ENCODE measurements at places on chromosomes 5 and 9. TPM values are rescaled to one million over a fixed set of nuclear protein-coding genes. Genes with fewer than 3 reads are reported as not detected.

The SLC36A3 gene
- total RNA-seq: not detected

GRCh38 chr5:128674837-128675446 lies 136.9 kb upstream of the FBN2 start:
- H3K27me3 ChIP-seq: peaks cover 4% of the 10 kb centered on the region
- no peak overlapping the region for H3K27ac ChIP-seq
- no peak overlapping the region for H3K4me3 ChIP-seq
- no peaks in the 10 kb centered on the region for H3K4me1 ChIP-seq
- peak; percentile 50 for DNase-seq

DNA sequence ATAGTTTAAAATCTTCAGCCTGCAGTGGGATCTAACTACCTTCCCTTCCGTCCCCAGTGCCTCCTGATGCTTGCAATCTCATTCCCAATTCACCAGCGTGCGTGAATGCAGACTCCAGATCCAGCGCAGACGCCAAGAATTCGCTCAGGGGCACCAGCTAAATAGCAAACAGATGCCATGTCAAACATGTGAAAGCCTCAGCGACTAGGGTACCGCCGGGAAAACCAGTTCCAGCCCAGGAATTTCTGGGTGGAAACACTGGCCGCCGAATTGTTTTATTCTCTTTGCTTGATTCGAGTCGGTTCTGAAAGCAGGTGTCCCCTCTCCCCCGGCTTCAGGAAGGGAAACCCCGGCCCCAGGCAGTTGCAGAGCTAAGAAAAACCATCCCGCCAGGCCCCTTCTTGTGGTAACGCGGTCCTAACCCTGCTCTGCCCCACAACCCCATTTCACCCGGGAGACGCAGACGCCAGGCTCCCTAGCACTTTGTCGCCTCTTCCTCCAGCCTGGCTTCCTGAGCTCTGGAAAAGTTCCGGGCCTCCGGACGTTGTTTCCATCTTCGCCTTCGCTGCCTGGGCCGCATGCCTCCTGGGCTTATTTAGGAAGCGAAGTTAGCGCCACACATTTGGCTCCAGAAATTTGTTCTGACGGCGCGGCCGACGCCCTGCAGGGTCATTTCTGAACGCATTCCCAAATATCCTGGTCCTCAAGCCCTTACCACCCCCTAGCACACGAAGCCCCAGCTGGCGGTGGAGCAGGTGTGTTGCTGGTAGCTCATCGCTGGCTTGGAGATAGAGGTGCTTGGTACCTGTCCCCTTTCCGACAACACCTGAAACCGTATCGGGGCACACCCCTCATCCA lies 665 bp upstream of the LVRN start:
- H3K4me1 ChIP-seq: peaks cover 8% of the 10 kb centered on the region
- H3K36me3 ChIP-seq: no peaks in the 10 kb centered on the region
- H3K27ac ChIP-seq: no peak overlapping the region

DNA sequence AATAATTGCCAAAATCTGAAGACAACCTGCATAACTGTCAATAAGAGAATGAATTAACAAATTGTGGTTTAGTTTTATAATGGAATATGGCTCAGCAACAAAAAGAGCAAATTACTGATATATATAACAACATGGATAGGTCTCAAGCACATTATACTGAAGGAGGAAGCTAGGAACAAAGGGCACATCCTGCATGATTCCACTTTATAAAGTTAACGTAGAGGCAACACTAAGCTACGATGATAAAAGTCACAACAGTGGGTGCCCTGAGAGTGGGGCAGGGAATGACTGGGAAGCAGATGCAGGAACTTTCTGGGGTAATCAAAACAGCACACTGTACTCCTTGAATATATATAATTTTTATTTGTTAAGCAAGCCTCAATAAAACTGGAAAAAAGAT lies 165.2 kb downstream of the RMI1 start:
- no peak overlapping the region for H3K27ac ChIP-seq
- no peak for DNase-seq
- peaks cover 30% of the 10 kb centered on the region for H3K27me3 ChIP-seq
- no peak overlapping the region for H3K4me3 ChIP-seq
- H3K4me1 ChIP-seq: peaks cover 2% of the 10 kb centered on the region
- H3K36me3 ChIP-seq: no peaks in the 10 kb centered on the region

DNA sequence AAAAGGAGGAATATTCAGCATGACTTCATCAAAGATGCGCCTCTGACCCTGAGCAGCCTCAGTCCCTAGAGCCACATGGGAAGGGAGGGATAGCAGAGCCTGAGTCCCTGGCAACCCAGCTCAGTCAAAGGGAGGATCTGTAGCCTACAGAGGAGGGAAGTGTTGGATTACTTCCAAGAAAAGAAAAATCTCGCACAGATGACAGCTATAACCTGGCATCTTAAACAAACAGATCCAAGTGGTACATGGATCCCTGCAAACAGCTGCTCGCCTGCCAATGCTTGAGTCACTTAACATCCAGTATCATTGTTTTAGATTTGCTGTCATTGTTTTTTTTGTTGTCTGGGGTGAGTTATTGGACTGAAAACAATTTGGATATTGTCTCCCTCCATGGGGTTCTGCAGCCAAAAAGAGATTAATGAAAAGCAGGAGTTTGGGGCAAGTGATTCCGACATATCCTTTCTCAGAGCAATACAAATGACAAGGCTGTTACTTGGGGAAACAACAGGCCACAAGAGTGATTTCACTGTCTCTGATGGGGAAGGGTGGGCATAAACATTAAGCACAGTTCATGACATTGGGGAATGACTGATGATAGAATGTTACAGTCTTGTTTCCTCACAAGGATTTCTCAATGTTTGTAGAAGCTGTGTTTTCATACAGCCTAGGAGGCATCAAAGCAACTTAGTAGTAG lies 153.5 kb upstream of the KIF2A start:
- peaks cover 13% of the 10 kb centered on the region for H3K27me3 ChIP-seq
- DNase-seq: no peak
- no peaks in the 10 kb centered on the region for H3K36me3 ChIP-seq
- no peak overlapping the region for H3K27ac ChIP-seq
- H3K4me3 ChIP-seq: no peak overlapping the region
- no peaks in the 10 kb centered on the region for H3K4me1 ChIP-seq

All from activated CD8-positive, alpha-beta T cell treated with anti-CD3 and anti-CD28 coated beads, Interleukin-2, amount 10 ng/mL, durations not matched to agents 7 days and 5 days (primary cell).